Renal cortical epithelial cell (primary cell): ENCODE measurements at places on chromosomes 5 and 9. TPM values are rescaled to one million over a fixed set of nuclear protein-coding genes. Genes with fewer than 3 reads are reported as not detected.

Gene ADAMTS2
- 2.8 and 4.2 TPM in 2 replicates for total RNA-seq

Gene CCDC183
- 0.94 TPM in 1 of 2 replicates, not detected in the other for total RNA-seq

Gene SCGB3A2
- total RNA-seq: not detected in 2 replicates

Gene GNA14
- 0.10 and 0.17 TPM in 2 replicates for total RNA-seq

Gene NFIB
- 13.7 and 38.5 TPM in 2 replicates for total RNA-seq

Gene SLC36A3
- total RNA-seq: not detected in 2 replicates

Gene PCDH12
- total RNA-seq: 0.35 and 0.45 TPM in 2 replicates

Gene SOWAHA
- total RNA-seq: 0.45 TPM in 1 of 2 replicates, not detected in the other

Gene PSMD5
- total RNA-seq: 25.5 and 38.4 TPM in 2 replicates

Gene KIF4B
- total RNA-seq: 0.05 TPM in 1 of 2 replicates, not detected in the other

Gene PCDHB16
- 0.17 and 1.4 TPM in 2 replicates for total RNA-seq

Gene BHMT
- 2.8 and 4.4 TPM in 2 replicates for total RNA-seq

Gene SPINK7
- not detected in 2 replicates for total RNA-seq

Gene ZNF354C
- total RNA-seq: 3.8 and 7.1 TPM in 2 replicates

Gene PCDHGA7
- 0.52 and 2.3 TPM in 2 replicates for total RNA-seq

Gene CRHBP
- total RNA-seq: not detected in 2 replicates

Gene PRELID2
- total RNA-seq: 24.8 and 43.1 TPM in 2 replicates

Gene FOXD4L6
- total RNA-seq: 0.10 and 0.17 TPM in 2 replicates

Gene TAF1L
- under 0.01 TPM in 1 of 2 replicates, not detected in the other for total RNA-seq

Gene PCDHGA12
- total RNA-seq: 0.52 and 1.7 TPM in 2 replicates

Gene HAND1
- not detected in 2 replicates for total RNA-seq

Gene PCDHGB4
- 4.9 and 12.5 TPM in 2 replicates for total RNA-seq

Gene FOXB2
- total RNA-seq: not detected in 2 replicates

Gene RASGEF1C
- not detected in 2 replicates for total RNA-seq

Gene CDKN2B-AS1
- total RNA-seq: 3.9 and 4.7 TPM in 2 replicates

Gene RASGRF2
- total RNA-seq: 10.6 and 34.2 TPM in 2 replicates

Gene RNF183
- total RNA-seq: 0.80 and 1.2 TPM in 2 replicates

Gene QRFP
- total RNA-seq: not detected in 2 replicates

Gene OR13C8
- total RNA-seq: not detected in 2 replicates

Gene MAPK9
- total RNA-seq: 31.3 and 32.3 TPM in 2 replicates

Gene OR4F3
- 0.10 TPM in 1 of 2 replicates, not detected in the other for total RNA-seq

Gene PCDHB15
- under 0.01 and 1.3 TPM in 2 replicates for total RNA-seq

Gene SPAAR
- 0.17 TPM in 1 of 2 replicates, not detected in the other for total RNA-seq

Gene C9orf50
- total RNA-seq: 0.05 TPM in 1 of 2 replicates, not detected in the other

Gene TLX3
- 0.35 TPM in 1 of 2 replicates, not detected in the other for total RNA-seq

Gene SOX30
- total RNA-seq: 0.05 and 0.17 TPM in 2 replicates

Gene GGTA1
- not detected in 2 replicates for total RNA-seq

Gene SPAG8
- 0.80 TPM in 1 of 2 replicates, not detected in the other for total RNA-seq

Gene PRSS3
- 0.45 and 1.6 TPM in 2 replicates for total RNA-seq

Gene GPR150
- 0.69 TPM in 1 of 2 replicates, not detected in the other for total RNA-seq

Gene DCTN4
- total RNA-seq: 35.6 and 61.8 TPM in 2 replicates
